ENCODE measurements at places on chromosomes 1 and 21.
A peak's percentile ranks its signal among the peaks of the same experiment; 100 is the strongest.

DNA sequence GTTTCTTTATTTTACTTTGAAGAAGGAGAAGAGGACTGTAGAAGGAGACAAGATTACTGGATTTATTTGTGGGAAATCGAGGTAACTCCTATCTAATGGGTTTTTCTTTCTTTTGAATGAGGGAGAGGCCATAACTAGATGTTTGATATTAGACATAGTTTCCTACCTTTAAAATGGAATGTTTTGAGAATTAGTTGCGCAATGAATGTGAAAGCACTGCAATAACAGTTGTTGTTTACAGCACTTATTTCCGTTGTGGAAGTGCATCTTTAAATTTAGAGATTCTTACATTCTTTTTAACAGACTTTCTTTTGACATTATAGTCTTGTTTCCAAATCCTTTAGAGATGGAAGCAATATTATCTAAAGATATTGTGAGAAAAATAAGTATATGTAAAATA, 229.0 kb downstream of the SRGAP2C start:
- no peak for DNase-seq

DNA sequence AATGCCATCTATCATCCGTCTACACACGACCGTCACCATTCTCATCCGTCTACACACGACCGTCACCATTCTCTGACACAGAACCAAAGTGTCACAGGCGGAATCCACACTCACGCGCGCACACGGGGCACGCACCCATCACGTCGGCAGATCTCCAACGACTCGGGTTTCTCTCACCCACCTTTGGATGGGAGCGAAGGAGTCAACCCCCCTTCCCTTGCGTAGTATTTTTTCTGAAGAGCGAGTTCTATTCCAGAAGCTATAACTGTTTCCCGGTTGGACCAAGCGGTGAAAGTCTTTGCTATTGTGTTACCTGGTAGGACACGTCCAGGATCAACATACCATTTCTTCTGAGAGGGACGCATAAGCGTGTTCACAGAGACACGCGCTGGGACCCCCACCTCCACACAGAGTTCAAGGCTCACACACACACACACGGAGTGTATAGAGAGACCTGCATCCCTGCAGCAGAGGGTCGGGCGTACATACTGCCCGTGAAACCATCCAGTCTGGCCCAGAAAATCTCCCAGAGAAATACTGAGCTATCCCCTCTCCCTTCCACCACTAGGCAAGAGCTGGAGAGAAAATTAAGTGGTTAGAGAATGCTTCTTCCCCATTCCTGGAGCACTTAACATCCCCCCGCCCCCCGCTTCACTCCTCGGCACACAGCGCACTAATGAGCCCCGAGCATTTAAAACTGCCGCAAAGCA, 741 bp downstream of the DUSP10 start:
- peak; percentile 66 for DNase-seq

DNA sequence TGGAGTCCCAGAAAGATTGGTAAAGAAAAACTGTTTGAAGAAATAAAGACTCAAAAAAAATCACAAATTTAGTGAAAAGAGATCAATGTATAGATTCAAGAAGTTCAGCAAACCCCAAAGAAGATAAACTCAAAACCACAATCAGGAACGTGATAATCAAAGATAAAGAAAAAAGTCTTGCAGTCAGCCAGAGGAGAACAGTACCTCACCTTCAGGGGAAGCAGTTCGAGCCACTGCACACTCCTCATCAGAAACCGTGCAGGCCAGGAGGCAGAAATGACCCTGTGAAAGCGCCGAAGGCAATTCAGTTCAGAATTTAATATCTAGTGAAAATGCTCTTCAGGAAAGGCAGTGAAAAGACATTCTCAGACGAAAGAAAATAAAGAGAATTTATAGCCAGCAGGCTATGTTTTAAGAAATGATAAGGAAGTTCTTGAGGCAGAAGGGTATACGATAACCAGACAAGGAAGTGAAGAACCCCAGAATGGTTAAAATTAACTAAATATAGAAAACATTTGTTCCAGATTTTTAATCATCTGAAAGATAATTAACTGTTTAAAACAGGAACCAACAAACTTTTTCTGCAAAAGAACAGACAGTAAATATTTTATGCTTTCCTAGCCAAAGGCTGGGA, 13.5 kb upstream of the SUMO3 start:
- DNase-seq, result peak; percentile 39

DNA sequence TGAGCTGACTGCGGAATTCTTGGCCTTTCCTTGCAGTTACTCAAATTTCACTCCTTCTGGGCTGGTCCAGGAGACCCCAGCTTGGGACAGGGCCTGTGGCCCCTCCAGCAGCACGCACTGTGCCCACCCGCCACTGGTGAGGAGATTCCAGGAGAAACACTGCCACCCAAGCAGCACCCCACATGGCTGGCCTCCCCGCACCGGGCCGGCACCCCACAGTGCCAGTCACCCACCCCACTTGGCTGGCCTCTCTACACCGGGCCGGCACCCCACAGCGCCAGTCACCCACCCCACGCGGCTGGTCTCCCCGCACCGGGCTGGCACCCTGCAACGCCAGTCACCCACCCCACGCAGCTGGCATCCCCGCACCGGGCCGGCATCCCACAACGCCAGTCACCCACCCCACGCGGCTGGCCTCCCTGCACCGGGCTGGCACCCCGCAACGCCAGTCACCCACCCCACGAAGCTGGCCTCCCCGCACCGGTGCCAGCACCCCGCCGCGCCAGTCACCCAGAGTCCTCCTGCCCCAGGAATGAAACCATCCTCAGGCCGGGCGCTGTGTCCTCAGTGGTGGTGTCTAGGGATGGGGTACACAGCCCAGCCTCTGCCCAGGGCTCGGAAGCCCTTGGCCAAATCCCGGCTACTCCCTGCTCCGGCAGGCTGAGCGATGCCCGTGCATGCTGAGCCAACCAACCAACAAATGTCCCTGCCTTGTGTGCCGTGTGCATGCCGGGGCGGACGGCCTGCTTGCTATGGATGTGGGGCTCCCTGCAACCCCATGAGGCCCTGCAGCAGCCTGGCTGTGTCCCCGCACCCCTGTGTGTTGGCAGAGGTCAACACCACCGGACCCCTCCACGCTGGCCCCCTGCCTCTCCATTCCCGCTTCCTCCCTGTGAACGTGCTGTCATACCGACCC, 38.6 kb upstream of the TSPEAR start:
- DNase-seq, result no peak

- no peak for DNase-seq
These were observed 17.2 kb downstream of the CDK18 start for GRCh38 chr1:205521686-205522085.

GRCh38 chr1:41626146-41626545, 141.7 kb upstream of the EDN2 start:
- DNase-seq, result no peak

- DNase-seq, result no peak
These were observed 775 bp downstream of the TMEM125 start for GRCh38 chr1:43270421-43271095.

DNA sequence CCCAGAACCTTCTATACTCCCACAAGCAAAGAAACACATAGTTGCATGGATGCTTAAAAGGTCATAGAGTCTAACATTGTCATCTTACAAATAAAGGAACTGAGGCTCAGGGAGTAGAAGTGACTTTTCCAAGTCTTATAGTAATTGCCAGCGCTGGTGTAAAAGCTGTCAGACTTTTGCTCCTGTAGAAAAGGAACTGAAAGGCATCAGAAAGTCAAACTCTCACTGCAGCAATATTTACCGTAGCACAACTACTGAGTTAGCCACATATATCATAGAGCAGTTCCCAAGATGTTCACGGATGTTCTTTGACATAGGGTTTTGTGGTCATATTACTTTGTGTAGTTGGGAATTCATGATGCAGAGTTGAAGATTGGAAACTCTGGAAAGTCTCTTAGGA, 16.6 kb upstream of the USP24 start:
- no peak for DNase-seq

- DNase-seq, result no peak
These were observed 104.2 kb downstream of the KCNK1 start for GRCh38 chr1:233718057-233718456.

- no peak for DNase-seq
These were observed 26.5 kb downstream of the LRRN2 start for GRCh38 chr1:204659056-204659455.

DNA sequence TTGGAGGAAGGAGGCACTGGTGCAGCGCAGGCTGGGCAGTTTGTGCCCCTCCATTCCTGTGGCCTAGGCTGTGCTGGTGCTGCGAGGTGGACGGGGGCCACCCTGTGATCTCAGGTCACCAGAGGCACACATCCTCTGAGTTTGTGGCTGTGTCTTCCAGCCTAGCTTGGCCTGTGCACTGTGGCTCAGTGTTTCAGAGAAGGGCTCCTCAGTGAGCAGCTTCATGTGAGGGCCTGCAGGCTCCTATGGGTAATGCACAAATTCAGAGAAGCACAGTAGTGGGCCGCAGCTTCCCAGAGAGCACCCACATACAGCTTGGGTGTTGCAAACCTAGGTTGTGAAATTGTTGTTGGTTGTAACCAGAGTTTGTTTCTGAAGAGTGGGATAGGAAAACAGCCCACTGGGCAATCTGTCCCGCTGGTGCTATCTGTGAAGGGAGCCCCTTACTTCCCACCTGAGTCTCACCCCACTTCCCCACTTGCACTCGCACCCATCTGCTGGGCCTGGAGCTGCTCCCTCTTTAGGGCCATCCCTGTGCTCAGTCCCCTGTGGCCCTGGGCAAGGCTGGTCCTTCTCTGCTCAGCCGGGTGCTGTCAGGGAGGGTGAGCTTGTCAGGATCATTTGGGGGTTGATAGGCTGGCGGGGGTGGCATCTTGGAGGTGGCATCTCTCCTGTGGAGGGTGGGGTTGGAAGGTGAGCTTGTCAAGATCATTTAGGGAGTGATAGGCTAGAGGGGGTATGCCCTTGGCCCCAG, 30.2 kb downstream of the SNAP47 start:
- DNase-seq, result no peak

DNA sequence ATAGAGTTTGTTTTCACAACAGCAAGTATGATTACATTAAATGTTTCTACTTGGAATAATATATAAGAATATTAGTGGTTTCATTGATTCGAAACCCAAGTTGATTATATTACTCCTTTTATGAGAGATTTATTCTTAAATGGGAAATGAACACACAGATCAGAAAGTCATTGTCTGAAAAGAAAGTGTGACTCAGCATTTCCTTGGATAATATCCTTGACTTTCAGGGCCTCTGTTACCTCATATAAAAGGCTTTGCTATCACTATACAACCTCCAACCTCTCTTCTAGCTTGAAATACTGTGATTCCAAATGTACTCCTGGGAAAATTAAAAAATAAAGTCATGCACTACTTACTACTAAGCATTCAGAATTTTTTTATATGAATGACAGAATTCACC, 295.3 kb upstream of the LYPLAL1 start:
- DNase-seq, result peak; percentile 3

- DNase-seq, result peak; percentile 87
These were observed 248.4 kb downstream of the DENND1B start for GRCh38 chr1:197526736-197527371.

DNA sequence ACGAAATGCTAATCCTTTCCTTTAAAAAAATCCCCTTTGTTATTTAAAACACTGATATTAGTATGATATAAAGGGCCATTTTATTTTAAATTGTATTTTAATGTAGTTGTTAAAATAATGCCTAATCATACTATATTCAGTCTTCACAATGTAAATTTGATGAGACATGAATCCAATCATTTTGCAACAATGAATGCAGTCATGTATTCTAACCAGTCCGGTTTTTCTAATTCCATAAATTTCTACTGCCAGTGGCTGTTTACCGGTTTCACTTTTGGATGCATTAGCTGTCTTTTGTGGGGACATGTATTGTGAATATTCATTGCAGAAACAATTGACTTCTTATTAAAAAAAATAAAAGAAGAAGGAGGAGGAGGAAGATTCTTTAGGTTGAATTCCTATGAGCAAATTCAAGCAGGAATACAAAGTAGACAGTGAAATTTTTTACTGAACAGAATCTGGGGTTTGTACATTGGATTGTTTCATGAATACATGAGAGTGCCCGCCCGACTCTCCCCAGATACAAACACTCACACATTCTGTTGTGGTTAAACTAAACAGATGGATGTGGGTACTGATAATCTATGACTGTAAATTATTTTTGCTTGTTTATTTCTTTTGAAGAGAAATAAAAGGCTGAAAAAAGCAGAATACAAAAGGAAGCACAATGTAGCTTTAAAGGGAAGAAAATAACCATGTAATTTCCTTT, 624.8 kb upstream of the PTBP2 start:
- DNase-seq, result no peak

DNA sequence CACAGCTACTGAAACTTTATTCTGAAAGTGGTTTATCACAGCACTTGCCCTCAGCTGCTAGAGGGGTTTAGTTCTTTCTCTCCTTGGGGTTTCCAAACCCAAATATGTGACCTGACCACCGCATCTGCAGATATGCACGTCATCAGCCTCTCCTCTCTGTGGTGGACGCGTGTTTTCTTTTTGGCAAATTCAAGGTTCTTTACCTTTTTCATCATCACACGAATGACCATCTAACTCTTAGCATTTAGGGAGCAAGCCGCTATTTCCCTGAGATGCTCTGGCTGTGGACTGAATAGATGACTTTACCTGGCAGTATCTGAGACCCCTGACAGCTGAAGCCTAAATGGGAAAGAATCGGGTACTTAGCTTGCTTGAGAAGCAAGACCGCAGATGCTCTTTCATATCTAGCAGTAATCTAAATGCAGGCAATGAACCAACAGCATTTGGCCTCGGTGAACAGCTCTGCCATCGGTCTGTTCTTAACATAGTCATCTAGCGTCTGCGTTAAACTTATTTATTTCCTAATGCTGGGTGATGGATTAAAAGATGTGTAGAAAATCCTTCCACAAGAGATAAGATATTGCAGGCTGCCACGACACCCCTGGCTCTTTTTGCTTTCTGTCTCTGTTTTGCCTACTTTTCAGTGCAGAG, 463.4 kb downstream of the CAMTA1 start:
- DNase-seq, result no peak

GRCh38 chr1:87600854-87601253, 272.2 kb downstream of the LMO4 start:
- no peak for DNase-seq

DNA sequence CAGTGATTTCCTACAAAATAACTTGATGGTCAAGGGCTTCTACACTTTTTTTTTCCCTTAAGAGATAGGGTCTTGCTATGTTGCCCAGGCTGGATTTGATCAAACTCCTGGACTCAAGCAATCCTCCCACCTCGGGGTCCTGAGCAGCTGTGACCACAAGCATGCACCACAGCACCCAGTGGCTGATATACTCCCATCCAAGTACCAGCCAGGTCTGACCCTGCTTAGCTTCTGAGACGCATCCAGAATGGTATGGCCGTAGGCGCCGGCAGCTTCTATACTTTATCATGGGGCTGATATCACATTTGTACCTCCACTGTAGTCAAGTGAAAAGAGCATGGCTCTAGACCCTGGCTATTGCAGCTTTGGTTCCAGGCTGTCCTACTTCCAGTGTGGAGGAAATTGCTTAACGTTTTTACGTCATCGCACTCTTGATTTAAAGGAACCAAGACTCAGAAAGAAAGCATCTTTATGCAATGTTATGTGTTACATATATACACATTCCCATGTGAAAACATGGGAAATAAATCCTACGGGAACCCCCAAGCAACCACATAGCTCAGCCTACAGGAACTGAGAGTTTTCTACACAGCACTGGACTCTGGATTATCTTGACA, 39.5 kb downstream of the PDPN start:
- DNase-seq, result peak; percentile 3

GRCh38 chr1:161824618-161825017, 58.5 kb downstream of the ATF6 start:
- DNase-seq, result no peak

GRCh38 chr1:58143972-58144697, 402.4 kb downstream of the OMA1 start:
- DNase-seq, result no peak

GRCh38 chr21:16532840-16533239, 803.1 kb downstream of the USP25 start:
- DNase-seq, result peak; percentile 2

GRCh38 chr1:19045898-19046880, 89.7 kb upstream of the IFFO2 start:
- DNase-seq, result no peak

All from hematopoietic multipotent progenitor cell treated with erythropoietin and hydrocortisone succinate and interleukin-3 and kit ligand, for 6 days (in vitro differentiated cells).